ENCODE measurements at places on chromosomes 1 and 21.

GRCh38 chr1:168121401-168122011, 15.2 kb downstream of the GPR161 start:
- DNase-seq, result peak; percentile 79

DNA sequence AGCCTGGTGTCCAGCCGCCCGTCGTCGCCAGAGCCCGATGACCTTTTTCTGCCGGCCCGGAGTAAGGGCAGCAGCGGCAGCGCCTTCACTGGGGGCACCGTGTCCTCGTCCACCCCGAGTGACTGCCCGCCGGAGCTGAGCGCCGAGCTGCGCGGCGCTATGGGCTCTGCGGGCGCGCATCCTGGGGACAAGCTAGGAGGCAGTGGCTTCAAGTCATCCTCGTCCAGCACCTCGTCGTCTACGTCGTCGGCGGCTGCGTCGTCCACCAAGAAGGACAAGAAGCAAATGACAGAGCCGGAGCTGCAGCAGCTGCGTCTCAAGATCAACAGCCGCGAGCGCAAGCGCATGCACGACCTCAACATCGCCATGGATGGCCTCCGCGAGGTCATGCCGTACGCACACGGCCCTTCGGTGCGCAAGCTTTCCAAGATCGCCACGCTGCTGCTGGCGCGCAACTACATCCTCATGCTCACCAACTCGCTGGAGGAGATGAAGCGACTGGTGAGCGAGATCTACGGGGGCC, 1.2 kb downstream of the OLIG2 start:
- no peak for DNase-seq

- no peak for DNase-seq
These were observed 802 bp downstream of the KAZN start for GRCh38 chr1:14599183-14599791.

DNA sequence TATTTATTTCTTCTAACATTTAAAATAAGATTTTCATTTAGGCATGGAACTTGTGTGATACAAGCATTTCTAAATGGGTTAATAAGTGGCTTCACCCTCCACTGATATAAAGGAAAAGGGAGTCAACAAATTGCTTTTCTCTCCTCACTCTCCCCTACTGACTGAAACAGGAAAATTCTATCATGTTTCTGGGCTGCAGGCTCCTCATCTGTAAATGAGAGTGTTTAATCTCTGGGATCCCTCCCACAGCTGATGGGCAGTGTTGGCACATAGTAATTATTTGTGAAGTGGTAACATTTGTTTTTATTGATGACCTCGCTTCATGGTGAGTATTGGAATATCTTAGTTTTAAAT, 69.8 kb upstream of the WARS2 start:
- no peak for DNase-seq

DNA sequence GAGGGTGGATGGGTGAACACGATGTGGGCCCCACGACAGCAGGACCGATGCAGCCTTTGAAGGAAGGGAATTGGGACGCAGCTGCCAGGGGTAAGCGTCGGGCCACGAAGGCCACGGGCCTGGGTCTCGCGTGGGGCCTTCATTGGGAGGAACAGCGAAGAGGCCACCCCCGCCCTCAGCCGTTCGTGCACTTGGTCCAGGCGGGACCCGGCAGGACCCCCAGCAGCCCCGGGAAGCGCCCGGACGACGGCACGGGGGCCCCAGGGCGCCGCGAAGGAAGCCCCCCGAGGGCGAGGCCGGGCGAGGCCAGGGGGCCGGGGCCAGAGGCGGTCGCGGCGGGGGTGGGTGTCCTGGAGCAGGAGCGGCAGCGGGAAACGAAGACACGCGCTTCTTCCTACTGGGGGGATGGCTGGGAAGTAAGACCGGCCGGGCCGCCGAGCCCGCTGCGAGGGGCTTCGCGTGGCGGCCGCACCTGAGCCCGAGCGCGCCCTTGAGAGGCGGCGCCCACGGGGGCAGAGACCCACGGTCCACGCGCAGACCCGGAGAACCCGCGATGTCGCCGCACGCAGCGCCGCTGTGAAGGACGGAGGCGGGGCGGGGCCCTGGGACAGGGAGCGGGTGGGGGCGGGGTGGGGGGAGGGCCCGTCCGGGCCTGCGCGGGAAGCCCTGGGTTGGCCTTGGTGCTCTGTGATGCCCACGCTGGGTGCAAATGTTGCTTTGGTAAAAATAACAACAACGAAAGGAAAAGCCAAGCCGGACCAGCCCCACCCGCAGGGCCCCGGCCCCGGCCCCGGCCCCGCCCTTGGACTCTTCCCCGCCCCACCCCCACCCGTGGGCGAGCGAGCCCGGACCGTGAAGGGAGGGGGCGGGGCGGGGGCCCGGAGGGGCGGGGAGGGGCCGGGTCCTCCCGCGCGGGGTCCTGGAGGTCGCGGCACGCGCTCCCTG, 56.0 kb upstream of the ADARB1 start:
- DNase-seq, result no peak

- DNase-seq, result no peak
These were observed 297.9 kb downstream of the PCP4 start for GRCh38 chr21:40164905-40165772.

- DNase-seq, result no peak
These were observed 11.4 kb downstream of the PPFIA4 start for GRCh38 chr1:203037509-203038190.

GRCh38 chr1:24586970-24587820, 31.3 kb downstream of the NCMAP start:
- peak; percentile 21 for DNase-seq

GRCh38 chr1:43510621-43511020, 20.1 kb upstream of the PTPRF start:
- no peak for DNase-seq

- DNase-seq, result no peak
These were observed 111.0 kb downstream of the GABPA start for GRCh38 chr21:25845729-25846256.

GRCh38 chr1:173507205-173507846, 30.2 kb downstream of the PRDX6 start:
- peak; percentile 61 for DNase-seq

GRCh38 chr1:233217832-233218231, 77.7 kb downstream of the PCNX2 start:
- DNase-seq, result no peak

DNA sequence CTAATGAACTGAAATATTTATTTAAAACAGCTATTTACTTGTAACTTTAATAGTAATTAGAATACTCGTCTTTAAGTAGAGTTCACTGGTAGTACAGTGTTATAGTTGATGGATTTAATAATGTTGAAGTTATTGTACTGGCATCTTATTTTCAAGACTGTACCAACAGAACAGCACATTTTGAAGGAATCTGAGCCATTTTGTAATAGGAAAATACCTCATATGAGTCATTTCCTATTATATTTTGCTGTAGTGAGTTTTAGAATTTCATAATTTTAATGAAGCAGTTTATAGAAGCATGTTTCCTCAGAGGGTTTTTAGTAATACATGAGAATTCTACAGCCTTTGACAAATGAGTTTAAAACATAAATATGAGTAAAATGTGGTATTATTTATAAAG, 258.3 kb downstream of the OLFM3 start:
- DNase-seq, result peak; percentile 60

- no peak for DNase-seq
These were observed 11.9 kb downstream of the STX6 start for GRCh38 chr1:181010789-181011188.

- peak; percentile 86 for DNase-seq
These were observed 61.4 kb upstream of the CXADR start for GRCh38 chr21:17451364-17451891.

- DNase-seq, result no peak
These were observed 55.2 kb downstream of the PRKACB start for GRCh38 chr1:84199257-84199656.

DNA sequence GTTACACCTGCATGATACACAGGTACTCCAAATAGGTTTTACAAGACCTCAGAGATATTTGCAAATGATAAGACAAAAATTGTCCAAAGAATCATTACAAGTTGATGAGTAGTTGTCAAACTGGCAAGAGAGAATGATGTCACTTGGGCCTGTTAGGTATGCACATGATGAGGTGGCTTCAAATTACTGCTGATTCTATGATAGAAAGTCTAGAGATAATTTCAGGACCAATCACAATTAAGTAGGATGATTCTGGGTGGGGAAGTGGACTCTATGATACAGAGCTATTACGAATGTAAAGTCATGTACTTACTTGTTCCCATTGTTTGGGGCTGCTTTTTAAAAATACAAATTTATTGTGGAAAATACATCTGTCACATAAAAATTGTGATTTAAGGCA, 5.2 kb upstream of the SPRR1B start:
- DNase-seq, result no peak

- no peak for DNase-seq
These were observed 16.1 kb downstream of the FASLG start for GRCh38 chr1:172674831-172675613.

DNA sequence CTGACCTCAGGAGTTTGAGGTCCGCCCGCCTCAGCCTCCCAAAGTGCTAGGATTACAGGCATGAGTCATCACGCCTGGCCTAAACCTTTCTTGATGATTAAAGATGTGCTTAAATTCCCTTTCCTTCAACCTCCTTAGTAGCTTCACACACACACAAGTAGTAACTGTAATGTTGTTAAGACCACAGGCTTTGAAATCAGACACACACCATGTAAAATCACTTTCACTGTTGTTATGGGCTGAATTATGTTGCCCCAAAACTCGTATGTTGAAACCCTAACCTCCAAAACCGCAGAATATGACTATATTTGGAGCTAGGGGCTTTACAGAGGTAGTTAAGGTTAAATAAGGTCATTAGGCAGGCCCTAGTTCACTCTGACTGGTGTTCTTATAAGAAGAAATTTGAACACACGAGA, 180.2 kb downstream of the NR5A2 start:
- DNase-seq, result peak; percentile 17

GRCh38 chr1:87243573-87243972, 85.1 kb upstream of the LMO4 start:
- no peak for DNase-seq

DNA sequence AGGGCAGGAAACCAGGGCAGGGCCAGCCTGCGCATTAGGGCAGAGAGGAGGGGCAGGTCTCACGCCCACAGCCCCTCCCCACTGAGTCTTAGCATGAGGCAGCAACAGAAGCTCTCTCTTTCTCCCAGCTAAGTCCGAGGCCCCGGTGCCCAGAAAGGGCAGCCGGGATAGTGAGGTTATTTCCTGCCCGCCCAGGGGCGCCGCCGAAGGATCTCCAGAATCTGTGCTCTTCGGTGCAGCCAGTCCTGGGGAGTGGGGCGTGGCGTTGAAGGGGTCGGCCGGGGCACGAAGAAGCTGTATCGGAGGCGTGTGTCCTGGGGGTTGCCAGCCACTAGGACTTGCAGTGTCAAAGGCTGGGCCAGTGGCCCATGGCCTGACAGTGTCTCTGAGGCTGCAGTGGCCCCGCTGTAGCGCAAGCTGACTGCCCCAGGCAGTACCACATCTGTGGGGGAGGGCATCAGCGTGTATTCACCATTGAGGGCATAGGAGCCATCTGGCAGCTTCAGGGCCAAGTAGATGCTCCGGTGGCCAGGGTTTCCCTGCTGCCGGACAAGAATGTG, 7.8 kb downstream of the ADAMTS4 start:
- no peak for DNase-seq

DNA sequence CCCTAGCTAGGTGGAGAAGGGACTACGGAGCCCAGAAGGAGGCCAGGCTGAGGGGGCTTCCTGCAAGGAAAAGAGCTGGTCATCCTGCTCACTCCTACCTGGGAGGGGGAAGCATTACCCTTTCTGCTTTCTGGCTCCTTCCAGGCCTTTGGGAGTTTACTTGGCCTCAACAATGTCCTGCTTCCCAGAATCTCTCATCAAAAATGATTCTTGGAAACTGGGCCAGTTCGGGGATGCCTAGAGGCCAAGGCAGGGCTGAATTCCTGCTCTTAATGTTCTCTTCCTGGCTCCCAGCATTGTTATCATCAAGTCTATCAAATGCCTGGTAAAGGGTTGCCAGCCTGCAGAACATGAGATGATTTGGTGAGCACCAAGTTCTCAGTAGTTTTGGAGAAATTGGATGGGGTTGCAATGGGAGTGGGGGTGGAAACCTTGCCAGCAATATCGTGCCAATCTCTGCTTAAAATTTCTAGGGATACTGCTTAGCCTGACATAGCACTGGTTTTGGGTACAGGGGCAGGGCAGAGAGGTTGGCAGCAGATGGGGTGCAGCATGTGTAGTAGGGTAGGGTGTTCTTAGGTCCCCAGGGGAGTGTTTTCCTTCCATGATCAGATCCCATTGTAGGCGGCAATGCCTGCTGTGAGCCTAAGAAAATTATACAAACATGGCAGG, 7.7 kb upstream of the PAFAH2 start:
- no peak for DNase-seq

DNA sequence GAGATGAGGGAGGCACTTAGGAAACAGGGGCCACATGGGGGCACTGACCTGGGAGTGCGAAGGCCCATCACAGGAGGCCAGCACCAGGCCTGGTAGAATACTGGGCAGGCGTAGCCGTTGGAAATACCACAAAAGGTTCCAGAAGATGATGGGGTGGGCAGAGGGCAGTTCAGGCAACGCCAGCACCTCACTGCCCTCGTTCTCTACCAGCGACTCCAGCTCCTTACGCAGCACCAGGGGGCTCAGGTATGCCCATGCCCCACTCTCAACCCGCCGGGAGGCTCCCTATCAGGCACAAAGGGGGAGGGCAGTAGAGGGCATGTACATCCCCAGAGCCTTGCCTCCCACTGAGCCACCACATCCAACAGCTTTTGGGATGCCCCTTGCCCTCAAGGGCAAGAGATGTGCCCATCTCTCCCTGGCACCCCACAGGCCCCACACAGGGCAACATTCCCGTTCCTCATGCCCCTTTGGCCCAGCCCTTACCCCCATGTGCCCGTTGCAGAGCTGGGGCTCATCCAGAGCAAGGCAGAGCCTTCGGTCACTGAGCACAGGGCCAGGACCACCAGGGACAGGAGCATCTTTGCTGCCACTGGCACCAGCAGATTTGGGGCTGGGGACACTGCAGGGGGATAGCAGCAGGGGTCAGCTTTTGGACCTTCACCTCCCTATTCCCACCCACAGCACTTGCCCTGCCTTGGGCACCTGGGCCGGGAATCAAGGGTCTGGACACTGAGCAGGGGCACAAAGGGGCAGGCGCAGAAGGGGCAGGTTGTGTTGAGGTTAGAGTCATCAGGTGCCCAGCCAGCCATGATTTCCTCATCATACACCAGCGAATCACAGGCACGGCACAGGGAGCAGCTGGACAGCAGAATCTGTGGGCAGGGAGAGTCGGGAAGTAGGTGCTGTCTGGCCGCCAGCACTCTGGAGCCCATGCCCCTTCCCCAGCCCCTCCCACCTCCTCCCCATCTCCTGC, 9.7 kb upstream of the GATAD2B start:
- DNase-seq, result no peak

- DNase-seq, result no peak
These were observed 18.6 kb upstream of the PAX7 start for GRCh38 chr1:18612073-18612472.

GRCh38 chr21:14452031-14452726, 69.2 kb upstream of the HSPA13 start:
- DNase-seq, result no peak

DNA sequence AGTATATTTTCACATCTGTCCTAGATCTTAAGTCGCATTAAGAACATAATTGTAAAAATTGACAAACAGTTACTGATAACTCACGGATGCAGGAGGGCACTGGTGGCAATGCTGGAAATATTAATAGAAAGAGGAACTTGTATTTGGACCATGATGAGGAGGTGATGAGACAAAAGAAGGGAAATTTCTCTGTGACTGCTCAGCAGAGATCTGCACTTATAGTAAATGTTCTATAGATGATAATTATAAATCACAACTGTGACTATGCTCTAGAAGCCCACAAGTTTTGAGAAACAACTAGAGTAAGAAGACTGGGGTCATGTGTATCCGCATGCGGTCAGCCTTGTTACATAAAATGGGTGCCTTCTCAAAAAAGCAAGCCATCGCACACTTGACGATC, 8.7 kb upstream of the DUSP12 start:
- DNase-seq, result no peak

GRCh38 chr1:171140956-171141687, 44.0 kb upstream of the FMO2 start:
- DNase-seq, result no peak
